ENCODE measurements at places on chromosomes 5 and 9. TPM values are rescaled to one million over a fixed set of nuclear protein-coding genes. Genes with fewer than 3 reads are reported as not detected.

The PCDHGB5 gene
- 3.1 TPM for total RNA-seq

The TMEM203 gene
- 30.8 TPM for total RNA-seq

The APBA1 gene
- total RNA-seq, result 3.2 TPM

The SH3GL2 gene
- total RNA-seq, result not detected

The SPINK13 gene
- total RNA-seq, result not detected

The C7 gene
- total RNA-seq, result not detected

The SMAD5 gene
- 46.0 TPM for total RNA-seq

The STOML2 gene
- 188 TPM for total RNA-seq

The NRARP gene
- 1.1 TPM for total RNA-seq

The FREM1 gene
- not detected for total RNA-seq

The FOXD4L3 gene
- 0.04 TPM for total RNA-seq

The NIM1K gene
- 0.07 TPM for total RNA-seq

The CCNO gene
- 1.9 TPM for total RNA-seq

The FAM151B gene
- total RNA-seq, result 1.3 TPM

The OLFM1 gene
- total RNA-seq, result 0.07 TPM

The SLC36A1 gene
- total RNA-seq, result 8.1 TPM

The OR13F1 gene
- total RNA-seq, result not detected

The PAPPA gene
- total RNA-seq, result 0.25 TPM

The HSPA5 gene
- 315 TPM for total RNA-seq

The ZNF454 gene
- 0.82 TPM for total RNA-seq

The BHMT2 gene
- total RNA-seq, result 0.11 TPM

The SLC36A3 gene
- not detected for total RNA-seq

The SHOC1 gene
- 0.03 TPM for total RNA-seq

The CYLC2 gene
- total RNA-seq, result not detected

The RNF224 gene
- total RNA-seq, result not detected

The CDKN2B gene
- 4.7 TPM for total RNA-seq

The TMEM215 gene
- not detected for total RNA-seq

The SHB gene
- total RNA-seq, result 19.0 TPM

The TAS2R1 gene
- total RNA-seq, result not detected

The BAAT gene
- total RNA-seq, result 0.04 TPM

The RASEF gene
- 0.07 TPM for total RNA-seq

The SHISAL2B gene
- total RNA-seq, result not detected

Data from foreskin keratinocyte (primary cell).